Progenitor cell of endocrine pancreas (in vitro differentiated cells): ENCODE measurements at places on chromosomes 5 and 9. TPM values are rescaled to one million over a fixed set of nuclear protein-coding genes. Genes with fewer than 3 reads are reported as not detected.

GRCh38 chr5:149314571-149315111, 30.7 kb upstream of the GRPEL2 start:
- no peak for DNase-seq
- H3K36me3 ChIP-seq = no peaks in the 10 kb centered on the region
- H3K27ac ChIP-seq = no peak overlapping the region
- peaks cover 2% of the 10 kb centered on the region for H3K4me1 ChIP-seq
- peaks cover 2% of the 10 kb centered on the region for H3K27me3 ChIP-seq

PLCXD3 gene
- total RNA-seq = 1.1 and 1.2 TPM in 2 replicates

DNA sequence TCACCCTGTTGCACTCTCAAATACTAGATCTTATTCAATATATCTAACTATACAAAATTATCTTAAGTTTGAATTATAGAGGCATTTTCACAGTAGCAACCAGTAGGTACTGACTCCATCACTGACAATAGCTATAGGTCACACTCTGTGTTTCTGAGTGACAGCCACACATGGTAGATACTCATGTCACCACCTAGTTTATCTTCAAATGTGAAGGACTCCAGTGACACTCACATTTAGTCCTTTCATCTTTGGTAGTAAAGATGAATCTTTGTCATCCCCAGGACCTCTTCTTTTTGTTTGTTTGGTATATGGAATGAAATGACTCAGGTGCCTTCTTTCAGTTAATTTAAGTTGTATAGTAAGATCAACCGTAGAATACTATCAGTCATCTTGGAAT, 102.5 kb upstream of the DHFR start:
- H3K27ac ChIP-seq = no peak overlapping the region
- no peak for DNase-seq
- peaks cover 5% of the 10 kb centered on the region for H3K4me1 ChIP-seq
- H3K27me3 ChIP-seq = no peaks in the 10 kb centered on the region
- H3K4me3 ChIP-seq = no peak overlapping the region

LHX6 gene
- 1.6 and 3.1 TPM in 2 replicates for total RNA-seq

CCNO gene
- total RNA-seq = 0.19 TPM in 1 of 2 replicates, not detected in the other

GRCh38 chr5:138853132-138853531, 22.0 kb downstream of the LRRTM2 start:
- no peak overlapping the region for H3K27ac ChIP-seq
- H3K27me3 ChIP-seq = no peaks in the 10 kb centered on the region
- H3K36me3 ChIP-seq = peaks cover 11% of the 10 kb centered on the region
- DNase-seq = no peak
- no peak overlapping the region for H3K4me3 ChIP-seq
- peaks cover 19% of the 10 kb centered on the region for H3K4me1 ChIP-seq

GRCh38 chr5:118888556-118888955, 99.8 kb downstream of the DTWD2 start:
- no peaks in the 10 kb centered on the region for H3K4me1 ChIP-seq
- no peak for DNase-seq
- no peak overlapping the region for H3K4me3 ChIP-seq
- H3K36me3 ChIP-seq = no peaks in the 10 kb centered on the region

DNA sequence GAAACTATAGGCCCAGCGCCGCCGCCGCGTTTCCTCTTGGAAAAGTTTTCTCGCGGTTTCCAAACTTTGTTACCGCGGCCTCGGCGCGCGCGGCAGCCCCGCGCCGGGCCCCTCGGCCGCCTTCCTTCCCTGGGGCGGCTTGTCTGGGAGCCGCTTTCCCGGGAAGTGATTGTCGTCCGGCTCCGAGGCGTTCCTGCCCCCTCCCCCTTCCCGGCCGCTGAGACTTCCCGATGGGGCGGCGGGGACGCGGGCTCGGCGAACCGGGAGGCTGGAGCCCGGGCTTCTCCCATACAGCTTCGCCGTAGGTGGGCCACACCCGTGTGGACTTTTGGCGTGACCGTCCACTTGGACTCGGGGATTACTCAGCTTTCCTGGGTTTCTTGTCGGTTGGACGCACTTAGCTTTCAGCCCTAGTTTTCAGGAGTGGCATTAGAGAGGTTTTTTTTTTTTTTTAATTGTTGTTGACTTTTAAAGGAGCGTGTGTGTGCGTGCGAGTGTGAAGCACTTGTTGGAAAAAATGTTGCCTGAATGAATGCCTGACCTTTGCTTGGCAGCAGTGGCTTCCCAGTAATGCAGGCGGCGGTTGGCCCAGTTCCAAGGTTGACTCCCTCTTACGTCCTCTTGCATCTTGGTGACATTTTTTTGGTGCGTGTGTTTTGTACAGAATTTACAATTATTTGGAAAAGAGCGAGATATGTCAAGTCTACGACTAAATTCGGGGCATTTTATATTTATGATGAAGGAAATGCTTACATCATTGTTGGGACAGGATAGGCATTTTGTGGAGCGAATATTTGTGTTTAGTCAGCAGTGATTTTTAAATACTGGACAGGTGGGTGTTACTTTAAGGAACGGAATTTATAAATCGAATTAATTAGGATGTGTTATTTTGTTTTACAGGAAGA, 821 bp downstream of the CTNNA1 start:
- H3K27me3 ChIP-seq = no peaks in the 10 kb centered on the region
- peaks cover 33% of the 10 kb centered on the region for H3K36me3 ChIP-seq
- peak overlapping the region; percentile 81 for H3K4me3 ChIP-seq

DNA sequence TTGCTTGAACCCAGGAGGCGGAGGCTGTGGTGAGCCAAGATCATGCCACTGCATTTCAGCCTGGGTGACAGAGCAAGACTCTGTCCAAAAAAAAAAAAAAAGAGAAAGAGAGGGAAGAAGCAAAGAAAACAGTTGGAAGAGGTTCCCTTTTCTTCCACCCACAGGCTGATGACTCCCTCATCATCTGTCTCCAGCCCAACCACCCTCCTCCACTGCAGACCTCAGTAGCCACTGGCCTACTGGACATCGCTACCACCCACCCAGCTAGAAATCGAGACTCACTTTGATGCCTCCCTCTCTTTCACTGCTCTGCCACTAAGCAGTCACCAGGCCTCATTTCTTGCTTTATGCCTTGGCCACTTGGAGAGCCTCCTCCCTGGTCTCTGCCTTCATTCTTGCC, 71.2 kb downstream of the NIPSNAP3B start:
- no peaks in the 10 kb centered on the region for H3K27me3 ChIP-seq
- peaks cover 6% of the 10 kb centered on the region for H3K4me1 ChIP-seq
- H3K36me3 ChIP-seq = peaks cover 52% of the 10 kb centered on the region
- peak overlapping the region; percentile 70 for H3K27ac ChIP-seq
- no peak for DNase-seq

DNA sequence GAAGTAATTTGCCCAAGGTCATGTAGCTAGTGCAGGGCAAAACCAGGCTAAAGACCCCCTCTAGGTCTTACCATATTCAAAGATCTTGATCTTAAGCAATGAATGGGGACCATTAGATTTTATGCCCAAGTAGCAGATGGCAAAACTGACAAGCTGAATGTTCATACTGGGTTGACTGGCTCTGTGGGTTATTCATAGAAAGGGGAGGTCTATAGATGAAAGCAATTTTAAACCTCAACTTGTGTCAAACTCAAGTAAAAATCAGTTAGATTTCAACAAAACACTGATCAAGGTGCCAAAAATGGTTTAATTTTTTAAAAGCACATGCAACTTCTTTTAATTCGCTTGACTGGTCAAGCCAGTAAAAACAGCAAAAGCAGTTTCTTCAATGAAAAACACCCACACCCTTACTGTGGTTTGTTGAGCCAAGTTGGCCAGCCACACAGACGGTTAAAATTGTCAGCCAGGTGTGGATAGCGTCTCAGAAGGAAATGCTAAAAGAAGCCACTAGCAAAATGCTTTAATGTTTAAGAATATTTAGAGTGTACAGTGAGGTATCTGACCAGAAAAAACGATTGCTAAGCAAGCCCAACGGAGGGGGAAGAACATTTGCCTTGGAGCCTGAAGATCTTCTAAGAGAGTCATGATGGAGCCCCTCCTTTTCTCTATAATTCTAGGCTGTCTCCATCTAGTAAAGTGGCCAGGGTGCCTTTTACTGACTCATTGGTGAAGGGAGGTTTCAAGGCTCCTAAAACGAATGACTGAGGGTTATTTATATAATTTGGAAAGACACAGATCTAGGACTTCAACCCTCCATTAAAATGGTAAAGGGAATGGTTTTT, 539.6 kb upstream of the CLINT1 start:
- H3K27me3 ChIP-seq = peaks cover 52% of the 10 kb centered on the region
- H3K4me3 ChIP-seq = no peak overlapping the region
- H3K36me3 ChIP-seq = peaks cover 2% of the 10 kb centered on the region

DNA sequence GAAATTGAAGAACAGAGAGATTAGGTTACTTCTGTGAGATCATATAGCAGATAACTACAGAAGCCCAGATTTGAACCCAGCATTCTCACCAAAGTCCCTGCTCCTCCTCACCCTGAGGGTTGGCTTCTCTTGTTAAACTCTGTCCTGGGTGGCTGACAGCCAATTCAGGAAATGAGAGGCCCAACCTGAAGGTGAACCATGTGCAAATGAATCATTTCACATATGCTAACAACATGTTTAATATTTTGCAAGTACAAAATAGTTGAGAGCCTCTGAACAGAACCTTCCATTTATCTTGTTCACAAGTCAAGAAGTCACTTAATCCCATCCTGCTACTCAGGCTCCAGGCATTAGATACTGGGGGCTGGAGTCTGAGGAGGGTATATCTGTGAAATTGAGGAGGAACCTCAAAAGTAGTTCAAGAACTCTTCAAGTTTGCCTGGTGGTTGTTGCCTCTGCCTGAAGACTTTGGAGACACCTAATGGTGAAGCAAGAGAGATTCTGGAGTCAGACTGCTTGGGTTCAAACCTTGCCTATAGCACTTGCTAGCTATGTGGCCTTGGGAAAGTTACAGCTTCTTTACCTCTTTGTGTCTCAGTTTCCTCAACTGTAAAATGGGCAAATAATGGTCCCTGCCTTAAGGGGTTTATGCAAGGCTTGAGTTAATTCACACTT, 564.0 kb downstream of the PSAT1 start:
- peaks cover 22% of the 10 kb centered on the region for H3K27me3 ChIP-seq
- H3K4me1 ChIP-seq = peaks cover 11% of the 10 kb centered on the region
- no peaks in the 10 kb centered on the region for H3K36me3 ChIP-seq
- no peak overlapping the region for H3K27ac ChIP-seq
- H3K4me3 ChIP-seq = no peak overlapping the region
- DNase-seq = no peak

- no peak overlapping the region for H3K27ac ChIP-seq
- no peak overlapping the region for H3K4me3 ChIP-seq
- H3K27me3 ChIP-seq = no peaks in the 10 kb centered on the region
- H3K4me1 ChIP-seq = peaks cover 23% of the 10 kb centered on the region
- H3K36me3 ChIP-seq = peaks cover 2% of the 10 kb centered on the region
Measured at GRCh38 chr5:54360089-54360488, 49.7 kb upstream of the ARL15 start.

- H3K27ac ChIP-seq = no peak overlapping the region
- no peak overlapping the region for H3K4me3 ChIP-seq
Measured at GRCh38 chr5:112355058-112355685, 63.9 kb downstream of the EPB41L4A start.

GRCh38 chr5:139417214-139417613, 13.3 kb upstream of the SPATA24 start:
- no peak overlapping the region for H3K27ac ChIP-seq
- H3K36me3 ChIP-seq = peaks cover 8% of the 10 kb centered on the region
- H3K27me3 ChIP-seq = no peaks in the 10 kb centered on the region
- H3K4me3 ChIP-seq = no peak overlapping the region
- no peak for DNase-seq
- no peaks in the 10 kb centered on the region for H3K4me1 ChIP-seq

TMEM161B gene
- 20.1 and 21.1 TPM in 2 replicates for total RNA-seq

SHOC1 gene
- total RNA-seq = not detected in 2 replicates

DNA sequence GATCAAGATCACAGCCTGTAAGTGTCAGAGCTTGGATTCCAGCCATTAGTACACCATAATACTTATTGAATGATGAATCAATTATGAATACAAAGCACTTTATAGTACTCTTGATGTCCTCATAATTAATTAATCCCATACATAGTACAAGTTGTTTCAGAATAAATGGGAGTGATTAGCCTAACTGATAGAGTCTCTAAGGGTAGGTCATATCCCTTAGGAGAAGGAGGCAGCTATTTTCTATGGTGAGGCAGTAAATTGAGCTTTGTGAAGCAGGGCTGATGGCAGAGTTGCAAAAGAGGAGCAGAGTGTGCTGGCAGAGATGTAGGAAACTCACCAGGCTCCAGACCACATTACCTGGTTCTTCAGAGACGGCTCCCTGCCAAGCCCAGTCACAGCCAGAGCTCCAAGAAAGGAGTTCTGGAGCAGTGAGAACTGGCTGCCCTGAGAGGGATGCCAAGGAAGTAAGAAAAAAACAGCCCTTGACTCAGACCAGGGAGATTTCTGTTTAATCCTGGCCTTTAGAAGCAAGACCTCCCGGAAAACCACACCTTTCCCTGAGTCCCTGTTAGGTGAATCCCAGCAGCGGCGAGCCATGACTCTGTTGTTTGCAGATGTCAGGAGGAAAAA, 112.9 kb downstream of the SH3TC2 start:
- H3K27ac ChIP-seq = no peak overlapping the region
- H3K4me3 ChIP-seq = no peak overlapping the region
- H3K36me3 ChIP-seq = no peaks in the 10 kb centered on the region

DNA sequence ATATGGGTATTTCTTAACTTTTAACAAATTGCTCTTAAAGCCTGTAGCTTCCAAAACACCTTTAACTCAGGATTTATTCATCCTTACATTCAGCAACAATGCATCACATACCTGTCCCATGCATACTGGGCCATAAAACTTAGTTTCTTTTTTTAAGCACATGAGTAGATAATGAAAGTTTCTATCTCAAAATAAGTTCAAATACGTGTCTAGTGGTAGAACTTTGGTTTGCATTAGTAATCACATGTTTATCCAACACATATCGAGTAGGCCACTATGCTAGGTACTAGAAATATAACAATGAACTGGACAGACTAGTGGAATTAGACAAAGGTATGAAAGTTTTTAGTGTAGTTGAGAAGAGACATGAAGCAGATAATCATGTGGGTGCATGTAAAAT, 99.6 kb downstream of the DOCK2 start:
- peaks cover 72% of the 10 kb centered on the region for H3K27me3 ChIP-seq
- no peak for DNase-seq
- no peaks in the 10 kb centered on the region for H3K36me3 ChIP-seq
- no peak overlapping the region for H3K27ac ChIP-seq
- H3K4me3 ChIP-seq = no peak overlapping the region
- H3K4me1 ChIP-seq = no peaks in the 10 kb centered on the region

DNA sequence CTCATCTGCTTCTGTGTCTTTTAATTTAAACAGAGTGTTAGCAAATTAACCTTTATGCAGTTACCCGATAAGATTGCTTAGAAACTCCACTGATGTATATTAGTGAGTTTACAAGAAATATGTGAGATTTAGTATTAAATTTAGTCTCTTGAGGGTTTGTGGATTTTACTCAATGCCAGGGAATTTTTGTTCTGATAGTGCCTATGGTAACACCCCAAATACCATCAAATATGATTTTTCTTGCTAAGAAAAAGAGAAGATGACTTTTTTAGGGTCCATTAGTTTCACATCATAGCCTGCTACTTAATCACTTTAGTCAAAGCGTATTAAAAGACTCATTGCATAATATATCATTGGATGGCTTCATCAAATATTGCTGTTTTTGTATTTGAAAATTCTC, 224.9 kb downstream of the PCSK5 start:
- no peak for DNase-seq
- no peak overlapping the region for H3K27ac ChIP-seq
- no peak overlapping the region for H3K4me3 ChIP-seq
- no peaks in the 10 kb centered on the region for H3K27me3 ChIP-seq
- H3K36me3 ChIP-seq = no peaks in the 10 kb centered on the region
- H3K4me1 ChIP-seq = no peaks in the 10 kb centered on the region

DBH gene
- total RNA-seq = not detected in 2 replicates
